ENCODE measurements at places on chromosomes 6 and 20.

- DNase-seq = no peak
These were observed 409.9 kb upstream of the MARCKS start for GRCh38 chr6:113447088-113447831.

- no peak for DNase-seq
These were observed 77.9 kb downstream of the MRPL14 start for GRCh38 chr6:44049163-44049988.

GRCh38 chr6:50724381-50725124, 11.2 kb downstream of the TFAP2D start:
- DNase-seq = no peak

DNA sequence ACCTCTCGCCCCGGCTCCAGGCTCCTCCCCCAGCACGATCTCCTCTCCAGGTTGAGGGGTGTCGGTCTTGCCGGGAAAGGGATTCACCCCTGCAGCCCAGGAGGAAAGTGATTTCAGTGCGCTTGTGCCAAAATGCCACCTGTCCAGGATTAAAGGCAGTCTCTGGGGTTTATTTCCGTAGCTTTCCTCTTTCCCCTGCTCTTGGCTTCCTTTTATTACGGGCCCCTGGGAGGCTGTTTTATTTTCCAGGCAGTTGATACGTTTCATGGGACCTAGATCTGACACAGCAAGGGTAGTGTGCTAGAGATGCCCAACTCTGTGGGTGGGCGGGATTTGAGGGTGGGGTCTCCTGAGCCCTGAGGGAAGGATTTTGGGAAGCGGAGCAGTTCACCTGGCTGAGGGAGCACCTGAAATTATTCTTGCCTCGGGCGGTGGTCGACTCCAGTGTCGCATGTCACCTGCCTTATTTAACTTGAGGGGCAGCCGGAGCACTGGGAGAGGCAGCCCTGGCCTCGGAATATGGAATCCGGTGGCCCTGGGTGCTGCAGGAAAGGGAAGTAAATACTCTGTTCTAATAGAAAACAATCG, 9.5 kb upstream of the NKX2-2 start:
- DNase-seq = no peak

GRCh38 chr6:18978337-18979128, 591.4 kb downstream of the RNF144B start:
- no peak for DNase-seq

DNA sequence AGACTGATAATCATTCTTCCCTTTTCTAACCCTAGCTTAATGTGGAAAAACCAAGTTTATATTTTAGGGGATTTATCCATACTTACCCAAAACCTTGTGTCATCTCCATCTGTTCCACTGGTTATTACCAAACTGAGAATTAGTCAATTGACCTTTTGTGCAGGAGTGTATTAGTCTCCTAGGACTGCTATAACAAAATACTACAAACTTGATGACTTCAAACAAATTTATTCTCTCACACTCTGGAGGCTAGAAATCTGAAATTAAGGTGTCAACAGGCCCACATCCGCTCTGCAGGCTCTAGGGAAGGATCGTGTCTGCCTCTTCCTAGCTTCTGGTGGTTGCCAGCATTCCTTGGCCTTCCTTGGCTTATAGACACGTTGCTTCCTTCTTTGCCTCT, 12.7 kb upstream of the GMDS start:
- no peak for DNase-seq

- no peak for DNase-seq
These were observed 31.2 kb upstream of the NFATC2 start for GRCh38 chr20:51573576-51574243.

DNA sequence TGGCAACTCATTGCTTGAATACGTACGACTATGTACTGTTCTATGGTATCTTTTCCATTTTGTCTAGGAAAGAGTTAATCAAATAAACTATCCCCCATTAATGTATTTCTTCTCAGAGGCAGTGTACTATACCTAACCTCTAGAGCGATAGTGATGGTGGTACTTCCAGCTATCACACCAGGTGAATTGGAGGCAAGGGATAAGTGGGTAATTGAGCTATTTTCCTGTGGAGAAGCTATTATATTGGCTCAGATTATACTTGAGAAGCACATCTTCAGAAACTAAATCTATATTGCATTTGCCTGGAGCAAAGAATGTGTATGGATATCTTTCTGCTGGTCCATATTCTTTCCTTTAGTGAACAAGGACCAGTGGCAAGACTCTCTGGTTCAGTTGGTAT, 430.7 kb upstream of the KHDRBS2 start:
- DNase-seq = no peak

Measured in stimulated activated CD4-positive, alpha-beta T cell treated with anti-CD3 and anti-CD28 coated beads, Interleukin-1b, Interleukin-23, amount 100 ng/mL, for 1 hour (primary cell).